ENCODE measurements at places on chromosomes 4 and X.
A peak's percentile ranks its signal among the peaks of the same experiment; 100 is the strongest.

DNA sequence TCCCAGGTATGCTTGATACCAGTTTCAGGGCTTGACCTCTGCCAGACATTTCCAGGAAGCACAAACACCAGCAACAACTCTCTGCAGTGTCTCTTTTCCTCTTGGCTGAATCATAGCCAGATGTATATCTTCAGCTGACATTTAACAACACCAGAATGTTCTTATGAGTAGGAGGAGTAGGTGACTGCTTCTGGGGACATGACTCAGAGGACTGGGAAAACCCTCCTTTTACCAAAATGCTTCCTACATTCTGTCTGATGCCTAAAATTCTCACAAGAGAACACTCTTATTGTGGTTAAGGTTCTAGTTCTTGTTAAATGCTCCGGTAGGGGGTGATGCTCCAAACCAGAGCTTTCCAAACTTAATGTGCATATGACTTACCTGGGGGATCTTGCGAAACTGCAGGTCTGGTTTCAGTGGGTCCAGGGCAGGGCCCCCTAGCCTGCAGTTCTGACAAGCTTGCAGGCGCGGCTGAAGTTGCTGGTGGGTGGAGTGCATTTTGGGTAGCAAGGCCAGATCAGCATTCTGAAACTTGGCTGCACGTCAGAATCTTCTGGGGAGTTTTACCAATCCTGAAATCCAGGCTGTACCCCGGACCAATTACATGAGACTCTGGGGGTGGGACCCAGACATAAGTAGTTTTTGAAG is 329.3 kb upstream of the RPS6KA3 start:
- no peak for DNase-seq

- no peak for DNase-seq
These were observed 41.8 kb upstream of the WDR1 start for GRCh38 chr4:10158333-10158942.

DNA sequence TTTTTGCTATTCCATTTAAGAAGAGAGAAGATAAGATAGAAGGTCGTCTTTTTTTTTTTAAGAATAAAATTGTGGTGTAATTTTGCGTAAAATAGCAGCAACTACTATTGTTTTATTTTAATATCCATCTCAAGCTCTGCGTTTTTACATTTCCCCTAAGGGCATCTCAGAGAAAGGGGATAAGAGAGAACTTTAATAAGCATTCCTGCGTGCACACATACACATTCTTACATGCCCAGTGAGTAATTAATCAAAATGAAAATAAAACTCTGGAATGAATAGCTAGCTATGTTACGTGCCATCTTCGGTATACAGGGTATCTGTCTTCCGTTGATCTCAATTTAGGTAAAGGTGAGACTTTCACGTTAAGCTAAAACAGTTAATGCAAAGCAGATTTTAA is 200.3 kb upstream of the TENM3 start:
- no peak for DNase-seq

DNA sequence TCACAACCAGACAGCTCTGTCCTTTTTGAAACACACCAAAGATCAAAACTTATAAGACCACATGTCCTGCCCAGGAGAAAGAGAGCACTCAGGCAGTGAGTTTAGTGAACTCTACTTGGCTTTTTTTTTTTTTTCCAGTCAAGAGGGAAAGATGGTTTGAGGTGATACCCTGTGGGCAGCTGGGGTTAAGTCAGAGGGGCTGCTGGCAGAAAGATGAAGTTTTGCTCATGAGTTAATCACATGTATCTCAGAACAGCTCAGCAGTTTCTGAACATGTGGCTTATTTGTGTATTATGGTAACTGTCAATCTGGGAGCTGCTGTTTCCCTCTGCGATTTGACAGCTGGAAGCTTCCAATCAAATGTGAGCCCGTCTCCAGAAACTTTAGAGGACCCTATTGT is 56.4 kb upstream of the MAP3K15 start:
- no peak for DNase-seq

- peak; percentile 11 for DNase-seq
These were observed 39.5 kb upstream of the CD40LG start for GRCh38 chrX:136608295-136608933.

Data from T-helper 1 cell (primary cell).